ENCODE measurements at places on chromosomes 3 and 15. TPM values are rescaled to one million over a fixed set of nuclear protein-coding genes. Genes with fewer than 3 reads are reported as not detected.

The P2RY1 gene
- total RNA-seq = 4.8 TPM

The POPDC2 gene
- 702 TPM for total RNA-seq

The ASB14 gene
- 5.8 TPM for total RNA-seq

The EIF5A2 gene
- 9.9 TPM for total RNA-seq

The RARB gene
- total RNA-seq = 20.3 TPM

The TMEM266 gene
- total RNA-seq = not detected

The SH3GL3 gene
- total RNA-seq = not detected

The CPOX gene
- total RNA-seq = 10.3 TPM

The RLBP1 gene
- total RNA-seq = not detected
